Activated CD8-positive, alpha-beta T cell treated with anti-CD3 and anti-CD28 coated beads, Interleukin-2, amount 10 ng/mL, durations not matched to agents 7 days and 5 days (primary cell): ENCODE measurements at places on chromosomes 1 and 21.

- H3K4me3 ChIP-seq = no peak overlapping the region
- peaks cover 26% of the 10 kb centered on the region for H3K4me1 ChIP-seq
- peaks cover 8% of the 10 kb centered on the region for H3K36me3 ChIP-seq
- no peak overlapping the region for H3K27ac ChIP-seq
- DNase-seq = no peak
These were observed 18.9 kb upstream of the BATF3 start for GRCh38 chr1:212718499-212718898.

GRCh38 chr21:26106562-26106961 lies 64.0 kb downstream of the APP start:
- peaks cover 1% of the 10 kb centered on the region for H3K36me3 ChIP-seq
- H3K27me3 ChIP-seq = no peaks in the 10 kb centered on the region
- no peaks in the 10 kb centered on the region for H3K4me1 ChIP-seq

GRCh38 chr1:177351361-177352108 lies 180.8 kb downstream of the BRINP2 start:
- H3K4me1 ChIP-seq = no peaks in the 10 kb centered on the region
- no peaks in the 10 kb centered on the region for H3K36me3 ChIP-seq
- DNase-seq = no peak
- no peaks in the 10 kb centered on the region for H3K27me3 ChIP-seq
- no peak overlapping the region for H3K4me3 ChIP-seq
- no peak overlapping the region for H3K27ac ChIP-seq

DNA sequence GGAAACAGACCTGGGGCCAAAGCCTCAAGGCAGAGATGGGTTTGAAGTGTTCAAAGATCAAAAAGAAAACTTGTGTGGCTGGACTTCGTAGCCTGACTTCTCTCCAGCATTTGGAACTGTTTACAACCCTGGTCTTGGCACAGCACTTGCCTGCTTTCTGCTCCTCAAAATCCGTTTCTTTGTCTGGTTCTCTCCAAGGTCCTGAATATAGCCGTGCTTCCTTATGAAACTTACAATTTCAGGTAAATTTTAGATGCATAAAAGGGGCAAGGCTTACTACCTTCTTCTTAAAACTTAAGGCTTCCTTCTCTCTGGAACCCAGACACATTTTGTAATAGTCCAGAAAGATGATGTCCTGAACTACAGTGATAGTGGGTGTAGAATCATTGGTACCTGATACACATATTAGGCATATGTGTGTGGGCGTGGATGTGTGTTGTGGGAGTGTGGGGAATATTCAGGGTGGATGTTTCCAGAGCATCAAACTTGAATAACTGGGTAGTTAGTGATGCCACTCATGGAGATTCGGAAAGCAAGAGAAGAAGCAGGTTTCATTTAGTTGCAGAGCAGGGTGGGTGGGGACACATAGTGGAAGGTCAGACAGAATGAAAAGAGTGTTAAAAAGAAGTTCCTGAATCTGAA lies 26.4 kb upstream of the FAM78B start:
- H3K36me3 ChIP-seq = no peaks in the 10 kb centered on the region
- DNase-seq = no peak
- H3K4me1 ChIP-seq = no peaks in the 10 kb centered on the region
- no peak overlapping the region for H3K27ac ChIP-seq
- no peaks in the 10 kb centered on the region for H3K27me3 ChIP-seq

DNA sequence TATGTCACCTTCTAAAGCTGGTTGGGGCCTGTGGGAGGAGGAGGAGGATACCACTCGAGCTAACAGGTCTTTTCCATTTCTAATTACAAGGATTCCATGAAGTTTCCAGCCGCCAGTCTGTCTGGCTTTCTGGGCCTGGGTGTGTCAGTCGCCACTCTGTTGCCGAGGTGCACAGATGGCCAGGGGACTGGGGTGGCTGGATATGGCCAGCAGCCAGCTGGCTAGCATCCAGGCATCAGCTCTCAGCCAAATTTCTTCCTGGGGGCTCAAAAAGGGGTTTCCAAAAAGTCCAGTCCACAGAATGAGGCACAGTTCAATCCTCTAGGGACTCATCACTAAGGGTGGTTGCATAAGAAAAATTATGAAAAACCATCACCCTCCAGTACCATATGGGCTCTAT lies 32.4 kb downstream of the ITPKB start:
- H3K36me3 ChIP-seq = peaks cover 53% of the 10 kb centered on the region
- peaks cover 72% of the 10 kb centered on the region for H3K4me1 ChIP-seq

- peaks cover 15% of the 10 kb centered on the region for H3K27me3 ChIP-seq
- H3K4me1 ChIP-seq = peaks cover 16% of the 10 kb centered on the region
These were observed 358 bp downstream of the TSPAN2 start for GRCh38 chr1:115088871-115089419.

DNA sequence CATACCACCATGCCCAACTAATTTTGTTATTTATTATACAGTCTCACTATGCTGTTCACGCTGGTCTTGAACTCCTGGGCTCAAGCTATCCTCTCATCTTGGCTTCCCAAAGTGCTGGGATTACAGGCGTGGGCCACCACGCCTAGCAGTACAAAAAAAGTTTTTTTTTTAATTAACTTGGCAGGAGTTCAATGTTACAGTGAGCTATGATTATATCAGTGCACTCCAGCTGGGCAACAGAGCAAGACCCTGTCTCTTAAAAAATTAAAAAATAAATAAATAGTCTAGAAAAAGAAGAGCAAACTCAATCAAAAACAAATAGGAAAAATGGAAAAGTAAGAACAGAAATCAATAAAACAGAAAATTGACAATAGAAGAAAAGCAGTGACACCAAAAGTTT lies 25.7 kb downstream of the TMEM69 start:
- H3K27ac ChIP-seq = no peak overlapping the region
- no peaks in the 10 kb centered on the region for H3K4me1 ChIP-seq
- H3K4me3 ChIP-seq = no peak overlapping the region

DNA sequence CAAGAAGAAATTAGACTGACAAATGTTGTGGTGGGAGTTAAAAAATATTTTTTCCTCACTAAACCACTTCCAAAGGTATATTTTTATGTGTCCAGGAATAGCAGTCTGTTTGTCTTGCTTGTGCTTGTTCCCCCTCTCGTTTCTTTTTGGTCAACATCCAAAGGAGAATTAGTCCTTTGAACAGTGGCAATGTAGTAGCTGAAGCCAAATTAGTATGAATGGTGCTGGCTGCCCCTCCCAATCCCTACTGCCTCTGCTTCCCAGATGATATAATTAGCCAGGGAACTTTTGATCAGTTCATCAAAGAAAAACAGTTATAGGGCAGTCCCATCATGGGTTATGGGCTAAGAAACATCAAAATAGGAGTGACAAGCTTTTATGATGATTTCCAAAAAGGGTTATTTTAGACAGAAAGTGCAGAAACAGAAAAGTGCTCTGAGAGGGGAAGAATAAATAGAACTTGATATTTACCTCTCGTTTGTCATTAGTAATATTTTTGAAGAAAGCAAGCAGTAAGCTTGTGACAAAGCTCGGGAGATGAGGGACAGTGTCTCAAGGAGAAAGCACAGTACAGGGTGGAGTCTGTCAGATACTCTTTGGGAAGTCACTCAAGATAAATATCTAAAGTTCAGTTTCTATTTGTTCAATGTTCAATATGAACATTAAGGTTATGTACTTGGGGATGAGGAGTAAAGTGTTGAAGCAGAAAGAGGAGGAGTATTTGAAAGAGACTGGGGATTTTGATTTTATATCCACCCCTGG lies 239.1 kb downstream of the HLX start:
- H3K4me3 ChIP-seq = no peak overlapping the region
- H3K4me1 ChIP-seq = no peaks in the 10 kb centered on the region
- no peak overlapping the region for H3K27ac ChIP-seq
- no peak for DNase-seq
- H3K36me3 ChIP-seq = no peaks in the 10 kb centered on the region

DNA sequence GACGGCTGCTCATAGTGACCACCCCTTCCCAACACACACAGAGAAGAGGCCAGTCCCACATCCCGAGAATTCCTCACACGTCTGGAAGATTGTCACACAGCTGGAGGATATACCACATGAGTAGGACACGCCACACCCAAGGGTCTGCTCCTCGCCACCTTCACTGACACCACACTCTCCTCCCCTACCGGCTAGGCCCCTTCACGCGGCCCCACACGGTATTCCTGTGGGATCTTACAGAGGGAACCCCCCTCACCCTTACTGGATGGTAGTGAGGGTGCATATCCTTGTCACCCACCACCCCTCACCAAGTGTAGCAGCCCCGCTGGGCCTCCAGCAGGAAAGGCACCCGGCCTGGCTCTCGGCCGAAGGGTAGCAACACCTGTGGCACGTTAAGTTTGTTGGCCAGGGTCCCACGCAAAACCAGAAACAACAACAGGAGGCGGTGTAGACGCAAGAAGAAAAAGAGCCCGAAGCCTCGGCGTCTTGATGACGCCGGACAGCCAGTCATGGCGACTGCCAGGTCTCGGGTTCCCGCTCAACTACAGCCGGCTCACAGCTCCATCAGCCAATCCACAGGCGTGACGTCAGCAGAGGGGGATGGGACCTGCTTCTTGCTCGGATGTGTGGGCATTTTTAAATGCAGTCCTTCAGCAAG lies at the start of gene NUP210L:
Gene NUP210L, minus strand, starts transcription at position 540 of the 658 bp plus-strand sequence.
- no peak for DNase-seq
- no peaks in the 10 kb centered on the region for H3K27me3 ChIP-seq
- peaks cover 51% of the 10 kb centered on the region for H3K4me1 ChIP-seq
- H3K27ac ChIP-seq = peak within 1 kb of the TSS; percentile 57
- H3K36me3 ChIP-seq = peaks cover 60% of the 10 kb centered on the region

GRCh38 chr1:36350659-36351226 lies 27.3 kb upstream of the EVA1B start:
- H3K27ac ChIP-seq = peak overlapping the region; percentile 81
- peak; percentile 37 for DNase-seq
- H3K4me3 ChIP-seq = peak overlapping the region; percentile 15
- peaks cover 57% of the 10 kb centered on the region for H3K36me3 ChIP-seq
- H3K4me1 ChIP-seq = peaks cover 23% of the 10 kb centered on the region

DNA sequence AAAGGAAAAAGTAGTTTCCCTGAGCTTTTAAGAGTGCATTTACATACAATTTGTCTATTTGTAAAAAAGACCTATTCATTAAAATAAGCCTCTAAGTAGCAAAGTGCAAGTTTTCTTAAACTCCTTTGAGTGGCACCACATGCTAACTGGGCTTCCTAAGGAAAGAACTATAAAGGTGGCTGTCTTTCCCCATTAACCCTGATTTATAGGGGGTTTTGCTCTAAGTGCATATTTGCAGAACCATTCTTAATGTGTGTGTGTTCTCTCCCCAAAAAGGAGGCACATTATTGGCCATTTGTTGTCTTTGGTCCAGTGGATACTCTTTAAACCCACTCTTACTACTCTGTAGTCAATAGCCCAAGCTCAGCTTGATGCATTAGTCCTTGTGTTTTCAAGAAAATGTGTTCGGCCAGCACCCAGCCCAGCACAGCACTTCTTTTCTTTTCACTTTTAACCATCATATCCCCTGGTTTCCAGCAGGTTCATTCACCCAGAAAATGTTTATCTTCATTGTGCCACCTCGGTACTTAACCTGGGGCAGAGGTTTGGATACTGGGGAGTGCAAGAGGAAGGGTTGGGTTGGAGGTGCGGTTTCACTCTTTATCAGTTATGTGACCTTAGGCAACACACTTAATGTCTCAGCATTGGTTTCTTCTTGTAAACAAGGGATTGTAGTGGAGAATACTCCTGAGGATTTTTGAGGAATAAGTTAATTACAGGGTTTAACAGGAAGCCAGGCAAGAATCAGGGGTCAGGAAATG lies 161.9 kb upstream of the UBE2U start:
- no peaks in the 10 kb centered on the region for H3K36me3 ChIP-seq
- no peak for DNase-seq
- no peaks in the 10 kb centered on the region for H3K27me3 ChIP-seq
- no peaks in the 10 kb centered on the region for H3K4me1 ChIP-seq
- H3K4me3 ChIP-seq = no peak overlapping the region
- no peak overlapping the region for H3K27ac ChIP-seq

DNA sequence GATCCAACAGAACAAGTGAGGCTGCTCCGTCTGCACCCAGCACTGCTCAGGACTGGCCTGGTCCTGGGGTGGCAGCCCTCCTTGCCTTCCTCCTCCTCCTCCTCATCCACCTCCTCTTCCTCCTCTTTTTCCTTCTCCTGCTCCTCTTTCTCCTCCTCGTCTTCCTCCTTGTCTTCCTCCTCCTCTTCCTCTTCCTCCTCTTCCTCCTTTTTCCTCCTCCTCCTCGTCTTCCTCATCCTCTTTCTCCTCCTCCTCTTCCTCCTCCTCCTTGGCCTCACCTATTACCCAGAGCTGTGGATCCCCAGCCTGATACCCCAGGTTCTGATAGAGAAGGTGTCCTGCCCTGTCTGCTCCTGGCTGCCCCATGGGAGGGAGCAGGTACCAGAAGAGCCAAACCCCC lies 16.6 kb upstream of the MFN2 start:
- no peak overlapping the region for H3K4me3 ChIP-seq
- H3K27me3 ChIP-seq = no peaks in the 10 kb centered on the region
- peaks cover 6% of the 10 kb centered on the region for H3K36me3 ChIP-seq
- H3K4me1 ChIP-seq = no peaks in the 10 kb centered on the region
- no peak overlapping the region for H3K27ac ChIP-seq
- DNase-seq = no peak

- H3K4me1 ChIP-seq = peaks cover 10% of the 10 kb centered on the region
- H3K27me3 ChIP-seq = no peaks in the 10 kb centered on the region
- H3K27ac ChIP-seq = no peak overlapping the region
- no peak for DNase-seq
These were observed 29.1 kb upstream of the SAMD13 start for GRCh38 chr1:84272401-84272800.

DNA sequence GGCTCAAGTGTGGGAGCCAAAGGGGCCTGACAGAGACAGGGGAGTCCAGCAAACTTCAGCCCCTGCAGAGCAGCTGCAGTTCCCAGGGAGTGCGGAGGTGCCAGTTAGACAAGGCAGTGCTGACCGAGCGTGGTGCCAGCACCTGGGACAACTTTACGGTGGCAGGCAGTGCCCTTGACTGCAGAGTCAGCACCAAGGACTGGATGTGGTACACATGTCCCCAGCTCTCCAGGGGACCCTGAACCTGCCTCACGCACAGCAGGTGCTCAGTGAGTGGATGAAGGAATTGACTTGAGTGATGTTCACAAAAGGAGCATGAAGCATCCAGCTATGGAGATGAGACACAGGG lies 296.5 kb downstream of the SIPA1L2 start:
- peaks cover 12% of the 10 kb centered on the region for H3K4me1 ChIP-seq
- no peak for DNase-seq
- no peak overlapping the region for H3K4me3 ChIP-seq
- H3K27me3 ChIP-seq = peaks cover 22% of the 10 kb centered on the region
- H3K27ac ChIP-seq = no peak overlapping the region

DNA sequence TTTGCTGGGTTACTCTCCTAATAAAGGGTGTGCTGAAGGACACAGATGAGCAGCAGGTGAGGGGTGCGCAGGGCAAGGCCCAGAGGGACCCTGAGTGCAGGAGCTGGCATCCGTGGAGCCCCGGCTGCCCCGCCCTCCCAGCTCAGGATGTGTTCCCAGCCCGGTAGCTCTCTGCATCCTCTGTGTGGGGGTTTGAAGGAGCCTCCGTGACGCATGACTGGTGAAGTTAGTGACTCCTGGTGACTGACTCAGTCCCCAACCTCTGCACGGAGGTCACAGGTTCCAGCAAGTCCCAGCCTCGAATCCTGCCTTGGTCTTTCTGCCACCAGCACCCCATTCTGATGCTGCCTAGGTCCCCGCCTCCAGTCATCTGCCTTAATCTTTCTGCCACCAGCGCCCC lies 21.6 kb upstream of the TSPEAR start:
- no peak for DNase-seq
- no peaks in the 10 kb centered on the region for H3K36me3 ChIP-seq
- peaks cover 2% of the 10 kb centered on the region for H3K27me3 ChIP-seq
- H3K27ac ChIP-seq = no peak overlapping the region
- no peak overlapping the region for H3K4me3 ChIP-seq
- no peaks in the 10 kb centered on the region for H3K4me1 ChIP-seq
